ENCODE measurements at places on chromosomes 6 and 20.

GRCh38 chr6:80544555-80544954 lies 438.1 kb downstream of the BCKDHB start:
- no peak overlapping the region for H3K4me3 ChIP-seq
- no peak for DNase-seq
- H3K36me3 ChIP-seq = no peaks in the 10 kb centered on the region
- H3K27me3 ChIP-seq = peaks cover 4% of the 10 kb centered on the region
- no peaks in the 10 kb centered on the region for H3K4me1 ChIP-seq

DNA sequence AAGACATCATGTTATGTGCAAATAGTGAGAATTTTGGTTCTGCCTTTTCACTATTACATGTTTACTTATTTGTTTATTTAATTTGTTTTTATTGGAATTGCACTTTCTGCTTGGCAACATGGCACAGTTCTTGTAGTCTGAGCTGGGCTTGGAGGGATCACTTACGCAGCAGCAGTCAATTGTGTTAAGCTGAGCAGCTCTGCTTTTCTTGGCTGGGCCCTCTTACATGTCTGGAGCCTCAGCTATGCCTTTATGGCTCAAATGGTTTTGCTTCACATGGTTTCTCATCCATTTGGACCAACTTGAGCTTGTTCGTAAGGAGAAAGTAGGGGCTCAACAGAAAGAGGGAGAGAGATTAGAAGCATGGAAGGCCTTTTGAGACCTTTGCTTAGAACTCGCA lies 327.5 kb upstream of the EPHA7 start:
- DNase-seq = no peak
- no peaks in the 10 kb centered on the region for H3K36me3 ChIP-seq
- H3K27me3 ChIP-seq = no peaks in the 10 kb centered on the region
- no peaks in the 10 kb centered on the region for H3K4me1 ChIP-seq
- no peak overlapping the region for H3K27ac ChIP-seq
- H3K4me3 ChIP-seq = no peak overlapping the region

DNA sequence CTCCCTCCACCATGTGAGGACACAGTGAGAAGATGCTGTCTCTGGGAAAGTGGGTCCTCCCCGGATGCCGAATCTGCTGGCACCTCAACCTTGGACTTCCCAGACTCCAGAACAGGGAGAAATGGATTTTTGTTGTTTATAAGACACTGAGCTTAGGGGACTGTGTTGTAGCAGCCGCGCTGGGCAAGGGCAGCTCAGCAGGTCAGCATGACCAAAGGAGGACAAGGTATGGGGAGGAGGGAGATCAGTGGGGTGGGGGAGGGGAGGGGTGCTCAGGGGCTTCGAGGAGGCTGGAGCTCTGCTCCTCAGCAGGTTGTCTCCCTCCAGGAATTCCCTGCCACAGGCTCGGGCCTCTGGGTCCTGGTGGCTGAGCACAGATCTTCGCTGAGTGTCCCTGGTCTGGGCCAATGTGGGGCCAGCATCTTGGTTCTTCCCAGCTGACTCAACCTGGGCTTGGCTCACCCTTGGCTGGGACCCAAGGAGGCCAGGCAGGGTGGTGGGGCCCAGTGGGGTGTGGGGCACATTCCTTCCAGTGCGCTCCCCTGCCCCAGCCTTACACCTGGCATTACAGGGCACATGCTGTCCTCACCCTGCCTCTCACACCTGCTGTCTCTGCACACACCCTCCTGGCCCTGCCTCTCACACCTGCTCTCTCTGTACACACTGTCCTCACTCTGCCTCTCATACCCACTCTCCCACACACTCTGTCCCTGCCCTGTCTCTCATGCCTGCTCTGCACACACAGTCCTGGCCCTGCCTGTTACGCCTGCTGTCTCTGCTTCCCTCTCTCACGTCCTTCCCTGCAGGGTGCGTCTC lies 107.3 kb downstream of the SYCP2 start:
- no peak for DNase-seq
- H3K27ac ChIP-seq = no peak overlapping the region
- H3K36me3 ChIP-seq = no peaks in the 10 kb centered on the region
- peaks cover 7% of the 10 kb centered on the region for H3K27me3 ChIP-seq

GRCh38 chr20:21982559-21982958 lies 277.1 kb downstream of the PAX1 start:
- no peaks in the 10 kb centered on the region for H3K36me3 ChIP-seq
- no peaks in the 10 kb centered on the region for H3K27me3 ChIP-seq
- DNase-seq = no peak
- no peaks in the 10 kb centered on the region for H3K4me1 ChIP-seq

GRCh38 chr6:85344996-85345395 lies 104.9 kb upstream of the NT5E start:
- no peak for DNase-seq
- H3K4me1 ChIP-seq = no peaks in the 10 kb centered on the region
- H3K27ac ChIP-seq = no peak overlapping the region
- peaks cover 11% of the 10 kb centered on the region for H3K27me3 ChIP-seq
- H3K4me3 ChIP-seq = no peak overlapping the region
- no peaks in the 10 kb centered on the region for H3K36me3 ChIP-seq

DNA sequence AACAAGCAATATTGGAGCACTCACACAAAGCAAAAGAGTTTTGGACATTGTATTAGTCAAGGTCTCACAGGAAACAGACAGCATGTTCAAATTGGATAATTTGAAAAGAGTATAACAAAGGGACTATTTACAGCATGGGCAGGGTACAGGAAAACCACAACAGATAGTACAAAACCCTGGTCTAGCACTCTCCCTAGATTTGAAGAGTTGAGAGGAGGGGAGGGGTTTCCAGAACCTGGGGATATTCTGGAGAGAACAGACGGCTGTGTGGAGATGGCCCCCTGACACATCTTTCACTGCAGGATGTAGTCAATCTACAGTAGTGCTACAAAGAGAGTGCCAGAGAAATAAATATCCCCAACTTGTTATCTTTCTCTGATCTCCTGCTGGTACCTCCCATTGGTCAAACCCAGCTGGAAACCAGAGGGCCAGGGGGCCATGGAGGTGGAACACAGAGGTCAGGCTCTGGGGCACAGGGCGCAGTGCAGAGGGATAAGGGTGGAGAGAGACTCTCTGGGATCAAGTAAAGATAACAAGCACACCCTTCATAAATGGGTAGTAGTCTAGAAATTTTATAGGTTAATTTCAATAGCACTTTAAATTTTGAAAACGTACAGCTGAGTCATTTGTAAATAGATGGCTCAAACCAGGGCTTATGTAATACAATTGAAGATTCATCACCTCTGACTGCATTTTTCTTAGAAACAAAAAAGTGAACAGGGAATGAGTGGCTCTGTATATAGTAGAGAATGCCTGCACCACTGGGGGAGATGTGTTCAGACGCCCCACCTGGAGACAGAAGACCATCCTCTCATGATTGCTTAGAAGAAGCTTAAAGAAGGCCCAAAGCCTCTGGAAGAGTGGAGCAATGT lies 25.7 kb downstream of the RCAN2 start:
- H3K4me1 ChIP-seq = no peaks in the 10 kb centered on the region
- peaks cover 13% of the 10 kb centered on the region for H3K27me3 ChIP-seq
- H3K4me3 ChIP-seq = no peak overlapping the region
- no peak overlapping the region for H3K27ac ChIP-seq
- no peaks in the 10 kb centered on the region for H3K36me3 ChIP-seq

DNA sequence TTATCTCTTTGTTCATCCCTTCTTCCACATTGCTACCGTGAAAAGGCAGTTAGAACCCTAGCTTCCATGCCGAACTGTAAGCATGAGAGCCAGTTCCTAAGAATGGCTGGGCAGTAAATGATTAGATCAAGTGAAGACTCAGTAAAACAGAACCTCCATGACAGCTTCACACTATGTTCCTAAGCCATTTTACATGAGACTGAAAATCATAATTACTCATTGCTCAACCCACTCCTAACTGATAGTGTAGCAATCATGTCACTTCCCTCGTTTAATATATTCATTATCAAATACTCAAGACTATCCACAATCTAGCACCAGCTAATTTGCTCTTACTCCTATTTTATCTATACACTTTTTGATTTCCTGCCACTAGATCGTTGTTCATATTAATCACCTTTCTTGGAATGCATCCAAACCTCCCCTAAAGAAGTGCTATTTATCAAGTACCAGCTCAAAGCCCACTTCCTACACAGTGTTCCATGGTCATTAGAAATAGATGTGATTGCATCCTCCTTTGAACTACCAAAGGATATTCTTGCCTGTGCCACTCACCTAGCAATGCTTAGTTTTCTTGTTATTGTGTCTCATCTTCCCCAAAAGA lies 6.0 kb downstream of the TMEM30A start:
- H3K27ac ChIP-seq = peak overlapping the region; percentile 70
- H3K4me1 ChIP-seq = peaks cover 77% of the 10 kb centered on the region
- H3K27me3 ChIP-seq = no peaks in the 10 kb centered on the region
- H3K4me3 ChIP-seq = peak overlapping the region; percentile 43

GRCh38 chr6:159059141-159059540 lies 14.3 kb upstream of the TAGAP start:
- no peaks in the 10 kb centered on the region for H3K36me3 ChIP-seq
- peak overlapping the region; percentile 8 for H3K4me3 ChIP-seq
- no peaks in the 10 kb centered on the region for H3K27me3 ChIP-seq
- H3K27ac ChIP-seq = peak overlapping the region; percentile 89
- DNase-seq = no peak
- peaks cover 99% of the 10 kb centered on the region for H3K4me1 ChIP-seq

GRCh38 chr6:31418251-31418650 lies 14.9 kb downstream of the MICA start:
- no peak overlapping the region for H3K27ac ChIP-seq
- DNase-seq = no peak
- peaks cover 15% of the 10 kb centered on the region for H3K36me3 ChIP-seq

All from activated naive CD8-positive, alpha-beta T cell treated with anti-CD3 and anti-CD28 coated beads, Interleukin-2, amount 50 U/mL, for 24 hours (primary cell).